ENCODE measurements at places on chromosomes 5 and 9.

- H3K4me3 ChIP-seq, result no peak overlapping the region
- no peaks in the 10 kb centered on the region for H3K27me3 ChIP-seq
- H3K27ac ChIP-seq, result no peak overlapping the region
- H3K4me1 ChIP-seq, result no peaks in the 10 kb centered on the region
- no peaks in the 10 kb centered on the region for H3K36me3 ChIP-seq
Observed at GRCh38 chr5:26482076-26482809, 556.1 kb downstream of the CDH9 start.

- H3K4me3 ChIP-seq, result no peak overlapping the region
- no peaks in the 10 kb centered on the region for H3K36me3 ChIP-seq
- H3K27ac ChIP-seq, result no peak overlapping the region
- no peaks in the 10 kb centered on the region for H3K4me1 ChIP-seq
- DNase-seq, result no peak
Observed at GRCh38 chr5:40813698-40814281, 15.6 kb upstream of the PRKAA1 start.

GRCh38 chr5:5164163-5164562 is 24.0 kb downstream of the ADAMTS16 start:
- H3K4me1 ChIP-seq, result peaks cover 7% of the 10 kb centered on the region
- no peak overlapping the region for H3K4me3 ChIP-seq
- DNase-seq, result no peak
- H3K27ac ChIP-seq, result no peak overlapping the region
- no peaks in the 10 kb centered on the region for H3K36me3 ChIP-seq

GRCh38 chr5:142977363-142978051 is 207.3 kb downstream of the ARHGAP26 start:
- peak; percentile 41 for DNase-seq
- no peaks in the 10 kb centered on the region for H3K27me3 ChIP-seq
- no peak overlapping the region for H3K27ac ChIP-seq
- no peaks in the 10 kb centered on the region for H3K36me3 ChIP-seq

DNA sequence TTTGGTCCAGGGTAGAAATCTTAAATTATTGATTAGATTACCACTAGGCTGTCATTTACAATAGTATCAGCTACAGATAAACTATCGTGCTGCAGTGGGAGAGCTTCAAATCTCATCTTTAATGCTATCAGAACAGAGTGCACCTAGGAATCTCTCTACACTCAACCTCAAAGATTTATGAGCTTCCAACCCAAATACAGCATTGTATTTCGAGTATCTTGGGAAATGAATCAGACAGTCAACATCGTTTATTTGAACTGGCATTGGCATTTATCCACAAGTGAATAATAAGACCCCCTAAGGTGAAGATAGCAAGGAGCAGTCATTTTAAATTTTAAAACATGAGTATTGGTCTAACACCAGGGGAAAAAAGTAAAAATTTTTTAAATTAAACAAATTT is 1203.2 kb downstream of the CDH12 start:
- H3K4me1 ChIP-seq, result no peaks in the 10 kb centered on the region
- no peaks in the 10 kb centered on the region for H3K27me3 ChIP-seq
- H3K27ac ChIP-seq, result no peak overlapping the region
- H3K36me3 ChIP-seq, result no peaks in the 10 kb centered on the region

DNA sequence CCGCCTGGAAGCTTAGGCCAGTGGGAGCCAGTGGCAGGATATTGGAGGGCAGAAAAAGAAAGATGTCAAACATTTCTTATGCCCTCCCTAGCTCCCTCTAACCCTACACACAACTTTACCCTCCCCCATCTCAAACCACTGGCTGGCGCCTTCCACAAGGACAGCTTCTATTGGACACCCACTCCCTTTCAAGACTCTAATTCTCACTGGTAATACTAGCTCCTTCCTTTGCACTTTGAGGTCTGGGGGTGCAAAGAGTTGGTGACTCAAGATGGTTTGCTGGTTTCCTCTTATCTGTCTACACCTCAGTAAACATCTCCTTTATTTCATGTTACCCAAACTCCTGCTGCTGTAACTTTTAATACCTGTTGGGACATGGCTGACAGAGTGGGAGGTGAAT is 11.6 kb upstream of the ITGA1 start:
- H3K27me3 ChIP-seq, result no peaks in the 10 kb centered on the region
- H3K4me1 ChIP-seq, result no peaks in the 10 kb centered on the region
- no peak overlapping the region for H3K27ac ChIP-seq
- no peak overlapping the region for H3K4me3 ChIP-seq
- no peaks in the 10 kb centered on the region for H3K36me3 ChIP-seq
- DNase-seq, result no peak

DNA sequence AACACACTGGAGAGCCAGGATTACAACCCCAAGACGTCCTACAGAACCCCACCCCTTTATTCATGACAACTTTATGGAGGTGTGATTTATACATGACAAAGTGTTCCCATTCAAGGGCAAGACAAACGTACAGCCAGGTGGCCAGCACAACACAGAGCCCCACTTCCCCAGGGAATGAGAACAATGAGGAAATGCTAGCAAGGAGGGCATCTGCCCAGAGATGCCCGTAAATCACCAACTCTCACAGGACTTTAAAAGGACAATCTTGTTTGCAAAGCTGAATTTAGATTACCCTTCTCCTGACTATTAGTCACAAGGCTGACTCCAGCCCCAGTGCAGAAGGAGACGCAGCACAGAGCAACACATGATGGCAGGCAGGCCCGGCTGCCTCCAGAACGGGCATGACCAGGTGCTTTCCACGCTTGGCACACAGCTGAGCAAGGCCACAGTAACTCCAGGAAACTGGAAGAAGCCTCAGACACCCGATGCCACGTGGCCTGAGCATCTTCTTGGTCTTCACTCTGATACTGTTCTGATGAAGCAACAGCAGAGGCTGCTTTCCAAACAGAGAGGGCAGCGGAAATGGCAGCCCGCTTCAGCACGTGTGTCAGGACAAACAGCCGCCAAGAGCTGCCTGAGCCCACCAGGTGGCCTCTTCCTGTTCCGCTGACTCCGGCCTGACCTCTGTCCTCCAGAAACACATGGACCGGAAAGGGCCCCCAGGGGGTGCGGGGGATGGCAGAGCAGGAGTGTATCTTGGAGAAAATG is 51.4 kb downstream of the ROR2 start:
- no peaks in the 10 kb centered on the region for H3K36me3 ChIP-seq
- peak; percentile 44 for DNase-seq
- no peaks in the 10 kb centered on the region for H3K27me3 ChIP-seq

GRCh38 chr5:103724271-103724670 is 161.7 kb upstream of the NUDT12 start:
- no peaks in the 10 kb centered on the region for H3K4me1 ChIP-seq
- no peaks in the 10 kb centered on the region for H3K36me3 ChIP-seq
- H3K27ac ChIP-seq, result no peak overlapping the region
- DNase-seq, result no peak

DNA sequence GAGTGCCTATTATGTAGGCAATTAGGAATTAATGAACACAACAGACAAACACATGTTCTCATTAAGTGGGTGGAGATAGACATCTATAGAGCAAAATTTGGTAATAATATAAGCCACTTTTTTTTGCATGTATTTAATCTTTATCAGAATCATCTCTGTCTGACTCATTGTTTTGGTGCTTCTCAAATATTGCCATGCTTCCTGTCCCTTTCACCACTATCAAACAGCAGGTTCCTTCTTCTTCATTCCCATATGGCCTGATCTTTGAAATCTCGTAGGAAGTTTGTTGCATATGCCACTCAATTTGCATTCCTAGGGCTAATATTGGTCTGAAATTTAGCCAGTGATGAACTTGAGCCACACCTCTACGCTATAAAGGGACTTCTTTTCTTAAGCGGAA is 128.9 kb upstream of the SPEF2 start:
- no peaks in the 10 kb centered on the region for H3K27me3 ChIP-seq
- H3K27ac ChIP-seq, result no peak overlapping the region
- no peaks in the 10 kb centered on the region for H3K36me3 ChIP-seq
- H3K4me1 ChIP-seq, result no peaks in the 10 kb centered on the region
- no peak overlapping the region for H3K4me3 ChIP-seq

DNA sequence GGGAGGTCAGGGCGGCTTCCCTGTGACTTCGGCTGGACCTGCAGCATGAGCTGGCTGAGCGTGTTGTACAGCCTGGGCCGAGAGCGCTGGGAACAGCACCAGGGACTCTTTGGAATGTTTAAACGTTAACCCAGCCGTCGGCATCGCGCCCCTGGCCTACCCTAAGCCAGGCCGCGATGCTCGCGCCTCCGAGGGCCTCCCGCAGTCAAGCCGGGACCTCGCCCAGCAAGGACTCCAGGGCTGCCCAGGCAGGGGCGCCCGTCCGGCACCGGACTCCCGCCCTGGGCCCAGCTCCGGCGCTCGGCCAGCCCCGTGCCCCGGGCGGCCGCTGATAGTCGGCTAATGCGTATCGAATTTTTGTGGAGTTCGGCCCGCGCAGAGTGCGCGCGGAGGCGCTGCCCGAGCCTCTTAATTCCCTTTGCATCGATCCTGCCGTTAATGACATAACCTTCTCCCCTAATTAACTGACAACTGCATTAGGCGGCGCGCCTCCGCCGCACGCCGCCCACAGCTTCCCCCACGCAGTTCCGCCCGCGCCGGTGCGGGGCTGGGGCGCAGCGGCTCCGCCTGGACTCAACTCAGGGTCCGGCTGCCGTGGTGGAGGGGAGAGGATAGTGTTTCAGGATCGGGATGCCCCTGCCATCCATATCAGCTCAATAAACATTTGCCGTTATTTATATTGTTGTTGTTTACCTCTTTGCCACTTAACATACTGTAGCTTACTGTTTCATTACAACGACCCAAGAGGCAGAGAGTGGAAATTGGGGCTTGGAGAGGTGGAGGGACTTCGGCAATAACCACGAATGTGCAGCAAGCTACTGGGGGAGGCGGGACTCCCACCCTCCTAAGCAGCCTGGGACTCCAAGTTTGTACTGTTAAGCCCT is 28.8 kb upstream of the CDC23 start:
- DNase-seq, result peak; percentile 57
- no peaks in the 10 kb centered on the region for H3K27me3 ChIP-seq
- H3K4me3 ChIP-seq, result peak overlapping the region; percentile 18
